ENCODE measurements at places on chromosomes 3 and 15.

DNA sequence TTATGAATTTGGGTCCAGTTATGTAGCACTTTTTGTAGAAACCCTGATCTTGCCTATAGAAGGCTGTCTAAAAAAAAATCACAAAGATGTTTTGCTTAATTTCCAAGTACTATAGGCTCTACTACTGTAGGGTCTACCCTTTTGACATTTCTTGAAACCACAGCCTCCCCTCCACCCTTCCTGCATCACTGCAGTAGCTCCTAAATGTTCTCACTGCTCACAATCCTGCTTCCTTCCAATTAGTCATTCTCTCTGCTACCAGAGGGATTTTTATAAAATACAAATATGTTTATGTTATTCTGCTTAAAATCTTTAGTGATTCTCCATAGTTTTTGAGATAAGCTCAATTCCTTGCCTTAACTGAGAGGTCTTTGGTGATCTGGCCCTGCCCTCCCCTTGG is 114.0 kb downstream of the CYP19A1 start:
- DNase-seq = no peak

GRCh38 chr15:80580106-80580505 is 115.0 kb upstream of the ABHD17C start:
- DNase-seq = no peak

DNA sequence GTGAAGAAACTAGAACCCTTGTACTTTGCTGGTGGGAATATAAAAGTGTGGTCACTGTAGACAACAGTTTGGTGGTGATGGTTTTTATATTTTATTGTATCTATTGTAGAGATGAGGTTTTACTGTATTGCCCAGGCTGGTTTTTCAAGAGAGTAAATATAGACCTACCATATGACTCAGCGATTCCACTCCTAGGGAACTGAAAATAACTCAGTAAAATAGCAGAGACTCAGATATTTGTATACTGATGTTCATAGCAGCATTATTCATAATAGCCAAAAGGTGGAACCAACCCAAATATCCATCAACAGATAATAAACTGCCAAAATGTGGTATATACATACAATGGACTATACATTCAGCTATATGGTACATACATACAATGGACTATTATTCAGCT is 68.8 kb upstream of the IL12A start:
- DNase-seq = no peak

GRCh38 chr3:40989141-40990061 is 209.9 kb upstream of the CTNNB1 start:
- no peak for DNase-seq

- no peak for DNase-seq
Observed at GRCh38 chr15:101329309-101329863, 34.3 kb upstream of the SNRPA1 start.

- no peak for DNase-seq
Observed at GRCh38 chr3:182078316-182078715, 366.6 kb downstream of the SOX2 start.

- DNase-seq = no peak
Observed at GRCh38 chr3:97884586-97885123, 62.8 kb downstream of the CRYBG3 start.

GRCh38 chr3:40224796-40225515 is 84.6 kb upstream of the EIF1B start:
- no peak for DNase-seq

DNA sequence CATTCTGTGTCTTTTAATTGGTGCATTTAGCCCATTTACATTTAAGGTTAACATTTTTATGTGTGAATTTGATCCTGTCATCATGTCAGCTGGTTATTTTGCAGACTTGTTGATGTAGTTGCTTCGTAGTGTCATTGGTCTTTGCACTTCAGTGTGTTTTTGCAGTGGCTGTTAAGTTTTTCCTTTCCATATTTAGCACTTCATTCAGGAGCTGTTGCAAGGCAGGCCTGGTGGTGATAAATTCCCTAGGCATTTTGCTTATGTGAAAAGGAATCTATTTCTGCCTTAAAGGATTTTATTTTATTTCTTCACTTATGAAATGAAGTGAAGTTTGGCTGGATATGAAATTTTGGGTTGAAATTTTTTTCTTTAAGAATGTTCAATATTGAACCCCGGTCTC is 70.2 kb upstream of the CD96 start:
- no peak for DNase-seq

- no peak for DNase-seq
Observed at GRCh38 chr15:88118035-88118434, 138.5 kb downstream of the NTRK3 start.

DNA sequence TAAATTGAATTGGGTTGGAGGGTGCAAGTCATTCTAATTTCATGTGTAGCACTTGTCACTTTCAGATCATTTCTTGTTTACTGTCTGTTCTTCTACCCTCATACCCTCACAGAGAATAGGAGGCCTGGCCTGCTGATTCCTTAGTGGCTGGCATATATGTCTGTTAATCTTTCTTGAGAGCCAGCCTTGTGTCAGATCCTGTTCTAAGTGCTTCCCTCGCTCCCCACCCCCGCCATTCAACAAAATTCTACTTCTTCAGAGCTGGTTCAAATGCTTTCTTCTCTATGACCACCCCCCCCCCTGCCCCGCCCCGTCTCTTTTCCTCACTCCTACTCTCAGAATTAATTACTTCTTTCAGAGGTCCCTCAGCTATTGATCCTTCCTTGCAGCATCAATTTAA is 1.5 kb upstream of the U2SURP start:
- DNase-seq = no peak

- no peak for DNase-seq
Observed at GRCh38 chr3:8416965-8417364, 84.7 kb upstream of the LMCD1 start.

GRCh38 chr3:153595186-153595815 is 433.3 kb downstream of the RAP2B start:
- DNase-seq = peak; percentile 3

- no peak for DNase-seq
Observed at GRCh38 chr3:72043204-72044133, 258.5 kb upstream of the PROK2 start.

GRCh38 chr3:147312786-147313280 is 93.5 kb downstream of the ZIC4 start:
- DNase-seq = no peak

DNA sequence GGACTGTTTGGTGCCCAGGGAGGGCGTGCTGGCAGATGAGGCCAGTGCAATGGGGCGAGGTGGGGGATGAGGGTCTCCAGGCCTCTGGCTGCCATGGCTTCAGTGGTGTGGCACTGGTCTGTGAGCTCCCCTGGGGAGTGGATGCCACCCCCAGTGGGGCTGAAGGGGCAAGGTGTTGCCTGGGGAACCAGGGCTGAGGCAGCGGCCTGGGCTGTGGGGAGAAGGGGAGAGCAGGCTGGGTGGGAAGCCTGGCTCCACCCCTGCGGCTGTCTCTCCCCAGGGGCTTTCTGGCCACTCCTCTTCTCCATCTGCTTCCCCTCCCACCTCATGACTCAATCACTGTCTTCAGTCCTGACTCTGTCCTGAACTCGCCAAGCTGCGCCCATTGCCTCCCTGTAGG is 88.4 kb upstream of the TLE3 start:
- DNase-seq = peak; percentile 78

DNA sequence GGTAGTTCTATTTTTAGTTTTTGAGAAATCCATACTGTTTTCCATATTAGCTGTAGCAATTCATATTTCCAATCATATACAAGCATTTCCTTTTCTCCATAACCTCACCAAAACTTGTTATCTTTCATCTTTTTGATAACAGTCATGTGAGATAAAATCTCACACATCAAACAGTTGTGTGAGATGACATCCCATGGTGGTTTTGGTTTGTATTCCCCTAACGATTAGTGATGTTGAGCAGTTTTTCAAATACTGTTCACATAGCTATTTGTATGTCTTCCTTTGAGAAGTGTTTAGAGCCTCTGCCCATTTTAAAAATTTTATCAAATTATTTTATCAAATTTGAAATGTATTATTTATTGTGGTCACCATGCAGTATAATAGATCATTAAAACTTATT is 50.4 kb downstream of the FAM227B start:
- no peak for DNase-seq

DNA sequence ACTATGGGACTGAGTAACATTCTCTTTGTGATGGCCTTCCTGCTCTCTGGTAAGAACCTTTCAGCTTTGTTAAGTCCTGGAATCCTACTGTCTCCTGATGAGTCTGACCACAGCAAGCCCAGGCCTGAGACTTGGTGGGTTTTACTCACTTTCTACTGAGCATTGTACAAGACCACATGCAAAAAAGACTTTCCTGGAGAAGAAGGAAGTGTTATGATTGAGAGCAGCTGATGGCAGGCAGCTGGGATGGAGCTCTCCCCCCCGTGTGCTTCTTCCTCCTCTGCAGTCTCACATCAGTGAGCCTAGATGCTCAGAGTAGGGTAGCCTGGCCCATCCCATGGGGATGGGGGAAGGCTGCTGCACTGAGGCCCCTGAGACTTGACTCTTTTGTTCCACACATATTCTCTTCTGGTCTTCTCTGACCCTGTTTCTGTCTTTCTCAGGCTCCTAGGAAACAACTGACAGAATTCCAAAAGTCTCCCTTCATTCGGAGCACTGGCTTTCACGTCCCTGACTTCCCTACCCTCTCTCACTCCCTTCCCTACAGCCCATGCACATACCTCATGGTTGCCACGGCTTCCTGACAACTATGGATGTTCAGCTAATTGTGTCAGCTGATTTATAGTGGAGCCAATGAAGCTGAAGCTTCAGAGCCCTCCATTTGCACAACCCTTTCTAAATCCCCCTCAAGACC is 36.6 kb downstream of the CD86 start:
- DNase-seq = no peak

- peak; percentile 95 for DNase-seq
Observed at GRCh38 chr15:70259028-70259424, 161.3 kb upstream of the TLE3 start.

GRCh38 chr3:161028555-161029153 is 76.5 kb downstream of the B3GALNT1 start:
- DNase-seq = peak; percentile 69

DNA sequence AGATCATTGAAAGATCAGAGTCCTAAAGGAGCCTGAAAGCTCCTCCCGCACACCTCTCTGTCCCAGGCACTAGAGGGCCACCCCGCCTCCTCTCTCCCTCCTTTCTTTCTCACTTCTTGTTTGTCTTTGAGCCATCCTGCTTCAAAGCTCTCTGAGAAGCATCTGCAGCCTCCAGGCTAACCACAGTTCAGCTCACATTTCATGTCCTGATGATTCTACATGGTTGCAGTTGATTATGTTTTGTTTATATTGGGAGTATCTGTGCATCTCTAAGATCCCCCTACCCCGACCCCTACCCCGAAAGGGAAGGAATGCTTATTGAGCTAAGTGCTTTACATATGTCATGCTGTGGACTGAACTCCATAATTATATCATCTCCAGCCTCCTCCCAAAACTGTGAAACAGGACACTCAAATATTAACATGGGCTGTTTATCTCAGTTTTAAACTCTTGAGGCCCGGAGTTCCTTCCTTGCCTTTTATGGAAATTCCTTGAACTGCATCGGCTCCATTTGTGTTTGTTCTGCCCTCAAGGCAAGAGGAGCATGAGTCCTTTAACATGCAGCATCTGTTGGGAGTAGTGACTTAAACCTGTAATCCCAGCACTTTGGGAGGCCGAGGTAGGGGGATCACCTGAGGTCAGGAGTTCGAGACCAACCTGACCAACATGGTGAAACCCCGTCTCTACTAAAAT is 30.9 kb downstream of the MGLL start:
- DNase-seq = peak; percentile 91

GRCh38 chr3:67468511-67468910 is 185.9 kb downstream of the SUCLG2 start:
- DNase-seq = no peak

GRCh38 chr3:58635371-58636285 is 30.9 kb downstream of the FAM3D start:
- DNase-seq = no peak
